ENCODE measurements at places on chromosomes 2 and 18.

DNA sequence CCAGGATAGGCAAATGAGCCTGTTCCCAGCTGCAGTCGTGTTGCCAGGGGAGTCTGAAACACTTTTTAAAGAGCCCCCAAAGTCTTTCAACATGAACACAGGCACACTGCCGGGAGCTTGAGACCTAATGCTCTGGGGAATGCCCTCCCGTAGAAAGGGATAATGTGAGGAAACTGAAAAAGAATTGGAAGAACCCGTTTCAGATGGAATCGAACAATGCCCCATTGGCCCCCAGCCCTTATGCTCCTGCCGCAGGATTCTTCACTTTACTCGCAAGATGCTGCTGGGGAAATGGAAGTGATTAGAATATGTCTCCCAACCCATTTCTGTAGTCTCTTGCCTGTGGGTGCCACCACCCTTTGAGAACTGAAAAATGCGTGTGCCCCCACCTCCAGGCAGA lies 136.3 kb upstream of the GATA6 start:
- DNase-seq: no peak

DNA sequence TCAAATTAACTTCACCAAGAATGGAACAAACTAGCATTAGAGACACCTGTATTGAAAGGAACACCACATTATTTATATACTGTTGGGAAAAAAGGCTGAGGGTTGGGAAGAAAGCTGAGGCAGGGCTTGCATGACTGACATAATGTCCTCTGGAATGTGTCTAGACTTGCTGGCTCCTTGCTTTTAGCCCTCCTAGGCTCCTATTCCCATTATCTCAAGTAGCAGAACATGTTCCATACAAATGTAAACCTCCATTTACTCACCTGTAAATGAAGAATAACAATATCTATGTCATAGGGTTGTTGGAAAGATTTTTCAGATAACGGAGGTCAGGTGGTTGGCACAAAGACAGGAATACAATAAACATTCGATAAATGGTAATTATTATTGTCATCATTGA lies 976 bp upstream of the ACADL start:
- no peak for DNase-seq

DNA sequence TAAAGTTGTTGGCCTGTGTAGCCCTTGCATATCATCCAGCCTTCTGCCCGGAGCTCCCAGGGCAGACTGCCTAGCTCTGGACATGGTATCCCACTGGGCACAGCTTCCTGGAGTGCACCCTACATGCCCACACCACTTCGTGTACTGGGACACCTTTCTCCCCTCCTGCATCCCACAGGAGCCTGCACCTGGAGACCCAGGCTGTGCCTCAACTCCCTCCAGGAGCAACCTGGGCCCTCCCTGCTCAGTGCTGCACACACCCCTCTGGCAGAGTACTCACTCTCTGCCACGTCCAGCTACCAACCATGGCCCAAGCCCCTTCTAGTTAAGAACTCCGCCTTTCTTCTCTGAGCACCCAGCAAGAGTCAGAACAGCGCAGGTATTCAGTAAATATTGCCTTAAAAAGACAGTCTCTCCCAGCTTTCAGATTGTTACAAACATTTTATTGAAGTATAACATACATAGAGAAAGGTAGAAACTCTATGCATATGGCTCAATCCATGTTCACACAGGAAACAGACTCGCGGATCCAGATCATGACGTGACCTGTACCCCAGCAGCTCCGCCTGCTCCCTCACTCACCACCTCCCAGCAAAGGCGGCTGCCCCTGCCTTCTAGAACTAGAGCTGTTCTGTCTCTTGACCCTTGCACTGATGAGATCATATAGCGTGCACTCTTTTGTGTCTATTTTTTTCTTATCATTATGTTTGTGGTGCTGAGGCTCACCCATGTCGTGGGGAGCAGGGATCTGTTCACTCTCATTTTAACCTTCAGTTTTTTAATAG lies 98.4 kb upstream of the MYCN start:
- DNase-seq: no peak

DNA sequence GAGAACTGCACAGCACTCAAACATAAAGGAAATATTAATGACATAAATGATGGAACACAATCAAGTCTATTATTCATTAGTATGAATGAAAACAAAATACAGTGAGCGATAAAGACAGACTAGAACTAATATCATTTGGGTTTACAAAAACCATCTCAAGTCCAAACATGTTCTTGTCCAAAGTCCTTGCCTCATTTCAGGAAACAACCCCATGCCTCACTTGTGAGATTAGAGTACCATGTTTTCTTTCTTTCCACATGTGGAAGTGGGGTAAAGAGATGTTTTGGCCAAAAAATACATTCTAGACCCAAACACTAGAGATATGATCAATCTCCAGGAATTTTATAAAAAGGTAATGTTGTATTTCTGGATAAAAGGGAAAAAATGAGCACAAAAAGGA lies 53.3 kb upstream of the NFE2L2 start:
- no peak for DNase-seq

- no peak for DNase-seq
Observed at GRCh38 chr2:167381349-167381748, 493.1 kb downstream of the XIRP2 start.

- no peak for DNase-seq
Observed at GRCh38 chr18:7575465-7576028, 8.4 kb downstream of the PTPRM start.

GRCh38 chr2:171529914-171530313 lies 7.6 kb downstream of the CYBRD1 start:
- DNase-seq: no peak

- DNase-seq: no peak
Observed at GRCh38 chr2:18830962-18831361, 241.6 kb upstream of the NT5C1B start.

DNA sequence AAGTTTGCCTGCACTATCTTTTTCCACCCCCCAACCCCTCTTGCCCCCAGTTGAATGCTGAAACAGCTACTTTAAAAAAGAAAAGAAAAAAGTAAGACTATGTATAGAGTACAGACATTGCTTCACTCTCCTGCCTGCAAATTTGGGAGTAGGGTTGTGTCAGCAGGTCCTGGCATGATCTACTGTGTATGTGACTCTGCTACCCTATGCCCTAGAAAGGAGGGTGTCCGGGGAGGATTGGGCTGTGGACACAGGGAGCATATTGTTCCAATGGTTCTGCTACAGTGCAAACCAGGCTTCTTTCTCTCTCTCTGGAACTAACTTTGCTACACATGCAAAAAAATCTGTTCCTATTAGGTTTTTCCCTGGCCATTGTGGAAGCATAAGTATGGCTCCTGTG lies 9.9 kb upstream of the ZEB2 start:
- no peak for DNase-seq

GRCh38 chr2:216632952-216633615 lies at the start of gene IGFBP2:
IGFBP2 (plus strand) TSS chr2:216633420; CDS start chr2:216633524, 104 bp downstream.
- DNase-seq: peak; percentile 12

DNA sequence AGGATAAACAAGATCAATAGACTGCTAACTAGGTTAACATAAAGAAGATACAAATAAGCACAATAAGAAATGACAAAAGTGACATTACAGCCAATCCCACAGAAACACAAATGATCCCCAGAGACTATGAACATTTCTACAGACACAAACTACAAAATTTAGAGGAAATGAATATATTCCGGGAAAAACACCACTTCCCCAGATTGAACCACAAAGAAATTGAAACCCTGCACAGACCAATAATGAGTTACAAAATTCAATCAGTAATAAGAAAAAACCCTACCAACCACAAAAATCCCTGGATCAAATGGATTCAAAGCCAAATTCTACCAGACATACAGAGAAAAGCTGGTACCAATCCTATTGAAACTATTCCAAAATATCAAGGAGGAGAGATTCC lies 232.4 kb upstream of the RBMS1 start:
- DNase-seq: no peak

GRCh38 chr18:36576339-36576738 lies 252.5 kb downstream of the TPGS2 start:
- no peak for DNase-seq

DNA sequence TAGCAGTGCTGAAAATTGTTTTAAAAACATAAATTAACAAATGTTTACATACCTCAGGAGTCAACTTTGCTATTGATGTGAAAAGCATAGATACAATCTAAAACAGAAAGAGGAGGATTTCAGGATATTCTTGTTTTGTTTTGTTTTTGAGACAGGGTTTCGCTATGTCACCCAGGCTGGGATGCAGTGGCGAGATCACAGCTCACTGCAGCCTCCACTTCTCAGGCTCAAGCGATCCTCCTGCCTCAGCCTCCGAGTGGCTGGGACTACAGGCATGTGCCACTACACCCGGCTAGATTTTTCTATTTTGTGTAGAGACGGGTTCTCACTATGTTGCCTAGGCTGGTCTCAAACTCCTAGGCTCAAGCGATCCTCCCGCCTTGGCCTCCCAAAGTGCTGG lies 60.6 kb downstream of the C2orf74 start:
- DNase-seq: no peak

DNA sequence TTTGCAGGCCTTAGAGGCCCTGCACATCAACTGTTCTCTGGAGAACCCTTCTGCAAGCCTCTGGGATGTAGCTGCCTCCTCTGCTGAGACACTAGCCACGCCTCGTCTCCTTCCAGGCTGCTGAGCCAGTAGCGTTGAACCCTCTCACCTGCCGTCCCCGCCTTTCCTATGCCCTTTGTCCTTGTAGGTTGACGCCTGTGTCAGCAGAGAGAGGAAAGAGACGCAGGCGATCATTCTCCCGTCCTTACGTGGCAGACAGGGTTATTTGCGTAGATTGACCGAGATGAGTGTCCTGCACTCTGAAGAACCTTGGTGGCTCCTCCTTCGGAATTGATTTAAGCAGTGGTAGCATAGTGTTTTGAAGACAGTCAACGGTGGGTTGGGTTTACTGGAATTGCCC lies 27.8 kb downstream of the ID2 start:
- no peak for DNase-seq

GRCh38 chr18:574865-575645 lies 5.1 kb upstream of the CETN1 start:
- DNase-seq: no peak

- no peak for DNase-seq
Observed at GRCh38 chr18:827093-827677, 15.1 kb upstream of the YES1 start.

DNA sequence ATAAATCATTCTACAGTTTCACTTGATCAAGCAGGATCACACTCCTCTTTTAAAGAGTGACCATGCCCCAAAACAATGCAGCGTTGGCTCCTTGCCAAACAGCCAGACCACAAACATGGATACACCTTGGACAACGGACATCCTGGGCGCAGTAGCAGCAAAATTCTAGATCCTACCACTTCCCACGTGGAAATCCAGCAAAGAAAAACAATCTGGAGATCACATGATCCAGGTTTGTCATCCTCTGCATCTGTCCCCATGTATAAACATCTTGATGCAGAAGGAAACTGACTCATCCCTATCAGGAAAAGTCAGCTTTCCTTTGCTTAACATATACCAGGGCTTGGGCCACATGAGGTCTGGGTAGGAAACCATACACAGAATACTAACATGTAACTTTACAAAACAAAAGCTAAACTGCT lies 53.1 kb downstream of the ZNF521 start:
- no peak for DNase-seq

DNA sequence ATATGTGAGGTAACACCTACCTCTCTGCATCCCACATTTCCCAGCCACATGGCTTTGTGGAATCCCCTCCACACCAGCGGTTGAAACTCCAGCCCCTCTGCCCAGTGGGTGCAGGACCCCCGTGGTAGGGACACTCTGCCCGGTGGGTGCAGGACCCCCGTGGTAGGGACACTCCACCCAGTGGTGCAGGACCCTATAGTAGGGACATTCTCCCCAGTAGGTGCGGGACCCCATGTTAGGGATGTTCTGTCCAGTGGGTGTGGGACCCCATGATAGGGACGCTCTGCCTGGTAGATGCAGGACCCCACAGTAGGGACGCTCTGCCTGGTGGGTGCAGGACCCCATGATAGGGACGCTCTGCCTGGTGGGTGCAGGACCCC lies 11.5 kb downstream of the COPS9 start:
- DNase-seq: no peak

GRCh38 chr2:98805412-98806171 lies 74.7 kb upstream of the MGAT4A start:
- DNase-seq: no peak

- DNase-seq: no peak
Observed at GRCh38 chr2:140234116-140234515, 1453.9 kb upstream of the NXPH2 start.

- peak; percentile 82 for DNase-seq
Observed at GRCh38 chr18:63322908-63323634, 3.5 kb upstream of the BCL2 start.

- DNase-seq: no peak
Observed at GRCh38 chr2:16365366-16365765, 300.3 kb downstream of the CYRIA start.

DNA sequence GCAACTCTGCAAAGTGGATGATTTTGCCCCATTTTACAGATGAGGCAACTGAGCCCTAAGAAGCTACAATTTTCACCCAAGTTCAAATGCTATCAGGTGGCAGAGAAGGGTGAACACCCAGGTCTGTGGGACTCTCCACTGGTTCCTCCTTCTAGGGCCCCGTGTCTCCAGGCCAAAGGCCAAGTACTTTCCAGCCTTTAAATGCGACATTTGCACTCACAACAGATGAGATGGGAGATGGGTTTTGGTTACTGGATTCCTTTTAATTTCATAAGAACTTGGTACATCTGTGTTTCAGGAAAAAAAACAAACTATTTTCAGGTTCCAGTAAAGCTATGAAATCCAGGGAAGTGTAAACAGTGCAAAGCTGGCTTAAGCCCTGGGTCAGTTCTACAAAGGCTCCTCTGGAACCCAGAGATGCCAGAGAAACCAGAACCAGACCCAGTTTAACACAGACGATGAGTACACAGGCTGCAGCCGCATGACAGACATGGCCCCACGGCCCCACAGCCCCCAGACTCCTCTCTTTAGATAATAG lies 361.7 kb downstream of the ANAPC1 start:
- DNase-seq: no peak

DNA sequence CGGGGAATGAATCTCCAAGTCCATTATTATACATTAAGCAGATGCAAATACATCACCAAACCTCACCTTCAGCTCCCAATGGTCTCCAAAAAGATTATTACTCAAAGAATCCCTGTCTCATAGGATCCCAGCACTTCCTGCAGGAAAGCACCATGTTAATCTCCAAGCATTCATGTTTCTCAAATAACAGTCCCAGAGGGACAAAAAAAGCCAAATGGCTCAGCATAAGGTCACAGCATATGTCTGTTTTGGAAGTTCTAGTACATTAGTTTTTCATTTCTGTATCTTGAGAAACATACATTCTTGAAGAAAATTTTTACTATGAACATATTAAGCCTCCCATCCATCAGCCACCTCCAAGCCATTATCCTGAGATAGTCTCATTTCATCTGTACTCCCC lies 103.3 kb downstream of the METTL4 start:
- no peak for DNase-seq

- DNase-seq: no peak
Observed at GRCh38 chr2:10239561-10239967, 63.1 kb upstream of the HPCAL1 start.

DNA sequence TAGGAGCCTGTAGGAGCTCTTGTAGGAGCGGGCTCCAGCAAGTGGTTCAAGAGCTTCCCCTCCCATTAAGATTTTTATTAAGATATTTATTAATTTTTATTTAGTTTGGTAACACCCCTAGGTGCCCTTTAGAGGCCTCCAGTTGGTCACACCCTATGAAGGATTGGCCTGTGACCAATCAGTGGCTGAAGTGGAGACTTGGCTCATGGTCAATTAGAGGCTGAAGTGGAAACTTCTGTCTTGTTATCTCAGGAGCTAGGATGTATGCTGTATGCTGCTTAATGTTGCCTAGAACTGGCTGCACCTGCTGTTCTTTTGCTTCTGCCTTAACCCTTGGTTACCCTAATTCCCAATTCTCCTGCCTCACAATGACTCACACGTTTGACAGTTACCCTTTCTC lies 48.7 kb downstream of the DHRS9 start:
- DNase-seq: no peak
